SW480 (cell line): ENCODE measurements at places on chromosomes 2 and 18.
A peak's percentile ranks its signal among the peaks of the same experiment; 100 is the strongest.

- DNase-seq: no peak
These were observed 51.2 kb downstream of the SLC14A2 start for GRCh38 chr18:45666520-45666919.

GRCh38 chr2:54557601-54558187 is 101.6 kb downstream of the SPTBN1 start:
- DNase-seq: peak; percentile 94

DNA sequence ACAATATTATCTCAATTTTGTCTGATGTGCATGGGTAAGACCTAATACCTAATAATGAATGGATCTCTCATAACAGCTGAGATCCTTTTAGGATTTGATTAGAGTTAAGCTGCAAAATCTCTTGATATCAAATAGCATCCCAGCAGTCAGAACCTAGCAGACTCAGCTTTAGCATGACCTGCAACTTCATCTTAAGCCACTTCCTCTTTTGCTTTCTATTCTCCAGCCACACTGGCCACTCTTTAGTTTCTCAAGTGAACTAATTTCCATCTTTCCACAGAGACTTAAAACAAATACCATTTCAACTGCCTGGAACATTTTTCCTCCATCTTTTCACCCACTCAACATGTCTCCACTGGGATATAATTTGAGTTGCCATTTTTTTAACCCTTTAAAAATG is 1251.6 kb upstream of the ZEB2 start:
- no peak for DNase-seq

- DNase-seq: no peak
These were observed 21.0 kb downstream of the APOB start for GRCh38 chr2:21022792-21023367.

GRCh38 chr2:98586551-98587140 is 21.7 kb downstream of the COA5 start:
- no peak for DNase-seq

GRCh38 chr2:240628507-240628807 is 3.2 kb downstream of the GPR35 start:
- DNase-seq: no peak

DNA sequence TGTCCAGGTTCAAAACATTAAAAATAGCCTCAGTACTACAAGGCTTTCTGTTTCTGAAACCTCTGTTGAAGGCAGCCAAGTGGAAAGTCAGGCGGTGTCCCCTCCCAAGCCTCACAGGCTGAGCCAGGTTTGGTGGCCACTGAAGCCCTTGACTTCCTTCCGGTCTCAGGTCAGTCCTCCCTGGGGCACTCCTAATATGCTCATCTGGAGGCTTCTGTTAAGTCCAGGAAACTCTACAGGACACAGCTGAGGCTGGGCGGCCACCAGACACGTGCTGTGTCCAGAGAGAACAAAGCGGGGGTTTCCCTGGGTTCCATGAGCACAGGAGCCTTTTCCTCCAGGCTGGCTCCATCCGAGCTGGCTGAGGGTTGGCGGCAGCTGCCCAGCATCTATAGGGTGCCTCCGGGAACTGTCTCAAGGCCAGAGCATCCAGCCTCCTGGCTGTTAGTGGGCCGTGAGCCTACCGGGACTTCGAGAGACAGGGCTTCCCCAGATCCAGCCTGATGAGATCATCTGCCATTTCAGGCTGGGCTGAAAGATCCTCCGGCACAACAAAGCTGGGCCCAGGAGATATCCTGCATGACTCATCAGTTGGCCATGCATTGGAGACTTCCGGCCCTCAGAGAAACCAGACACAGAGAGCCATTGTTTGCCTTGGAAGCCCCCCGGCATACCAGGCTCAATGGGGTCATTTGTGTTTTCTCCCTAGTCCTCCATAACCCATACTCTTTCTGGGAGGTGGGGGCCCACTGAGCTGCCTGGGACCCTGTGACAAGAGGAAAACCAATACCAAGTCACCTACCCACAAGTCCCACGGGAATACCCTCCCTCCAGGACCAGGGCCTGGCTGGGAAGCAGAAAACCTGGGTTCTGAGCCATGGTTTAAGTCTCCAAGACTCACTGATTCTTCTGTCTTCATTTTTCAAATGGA is 71.7 kb downstream of the HS1BP3 start:
- DNase-seq: peak; percentile 99

DNA sequence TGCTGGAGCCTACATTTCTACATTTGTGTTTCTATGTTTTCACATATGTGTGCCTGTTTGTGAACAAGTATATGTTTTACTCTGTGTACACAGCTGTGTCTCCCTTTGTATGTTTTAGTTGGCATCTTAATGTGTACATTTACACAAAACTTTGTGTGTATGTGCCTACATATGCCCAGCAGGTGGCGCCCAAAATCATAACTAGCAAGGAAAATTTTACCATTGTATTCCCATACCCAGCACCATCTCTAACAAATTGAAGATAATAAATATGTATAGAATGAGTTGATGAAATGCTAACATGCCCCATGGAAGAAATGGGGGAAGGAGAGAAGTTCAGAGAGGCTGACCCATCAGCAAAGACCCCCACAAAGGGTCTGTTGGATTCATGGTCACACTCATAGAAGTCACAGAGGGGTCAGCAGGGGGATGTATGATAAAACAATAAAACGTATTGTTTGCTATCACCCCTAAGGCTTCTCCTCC is 48.1 kb downstream of the PKDCC start:
- DNase-seq: peak; percentile 78

GRCh38 chr18:49015886-49016647 is 65.3 kb upstream of the SMAD7 start:
- no peak for DNase-seq

- DNase-seq: no peak
These were observed 14.3 kb downstream of the CELF4 start for GRCh38 chr18:37551249-37551648.

GRCh38 chr18:34863702-34864101 is 153.6 kb downstream of the DTNA start:
- DNase-seq: no peak

DNA sequence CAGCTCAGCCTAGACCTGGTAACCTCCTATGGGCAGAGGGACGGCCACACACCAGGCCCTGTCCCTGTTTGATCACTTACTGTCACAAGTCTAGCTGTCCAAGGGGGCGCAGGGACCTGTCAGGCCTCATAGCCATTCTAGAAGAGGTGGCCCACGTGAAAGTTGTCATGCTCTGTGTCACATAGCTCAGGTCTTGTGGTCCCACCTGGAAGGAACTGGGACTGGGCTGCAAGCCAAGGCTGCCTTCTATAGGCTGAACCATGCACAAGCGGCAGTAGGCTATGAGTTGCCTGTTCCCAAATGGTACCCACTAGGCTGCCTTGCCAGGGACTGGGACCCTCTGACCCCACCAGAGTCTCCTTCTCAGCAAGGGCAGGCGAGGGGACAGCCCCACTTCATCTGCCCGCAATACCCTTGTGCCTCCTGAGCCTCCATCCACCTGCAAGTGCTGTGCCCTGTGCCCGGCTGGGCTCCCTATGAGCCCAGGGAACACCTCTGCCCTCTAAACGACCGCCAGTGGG is 177.5 kb downstream of the ANAPC1 start:
- DNase-seq: no peak

GRCh38 chr2:136359121-136359965 is 241.4 kb upstream of the CXCR4 start:
- no peak for DNase-seq

DNA sequence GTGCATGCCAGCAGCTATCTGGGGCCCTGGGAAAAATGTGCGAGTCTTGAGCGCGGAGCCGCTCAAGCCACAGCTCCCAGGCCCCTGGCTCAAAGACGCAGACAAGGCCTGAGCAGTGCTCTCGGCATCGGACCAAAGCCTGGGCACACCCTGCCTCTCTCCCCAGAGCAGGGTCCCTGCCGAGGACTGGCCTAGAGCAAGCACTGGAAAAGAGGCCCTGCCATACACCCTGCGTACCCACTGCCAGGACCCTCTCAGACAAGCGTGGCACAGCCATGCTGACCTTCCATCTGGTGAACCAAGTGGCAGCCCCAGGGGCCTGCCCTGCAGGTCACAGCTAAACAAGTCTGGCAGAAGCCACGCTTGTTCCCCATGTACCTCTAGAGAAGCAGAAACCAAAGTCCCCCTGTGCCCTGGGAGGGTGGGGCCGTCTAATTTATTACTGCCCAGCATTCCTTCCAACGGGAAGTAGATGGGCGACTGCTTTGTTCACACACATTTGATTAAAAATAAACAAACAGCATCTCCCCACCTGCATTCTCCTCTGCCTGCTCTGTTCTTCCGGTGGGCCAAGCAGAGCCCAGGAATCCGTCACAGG is 14.0 kb downstream of the STK25 start:
- no peak for DNase-seq

DNA sequence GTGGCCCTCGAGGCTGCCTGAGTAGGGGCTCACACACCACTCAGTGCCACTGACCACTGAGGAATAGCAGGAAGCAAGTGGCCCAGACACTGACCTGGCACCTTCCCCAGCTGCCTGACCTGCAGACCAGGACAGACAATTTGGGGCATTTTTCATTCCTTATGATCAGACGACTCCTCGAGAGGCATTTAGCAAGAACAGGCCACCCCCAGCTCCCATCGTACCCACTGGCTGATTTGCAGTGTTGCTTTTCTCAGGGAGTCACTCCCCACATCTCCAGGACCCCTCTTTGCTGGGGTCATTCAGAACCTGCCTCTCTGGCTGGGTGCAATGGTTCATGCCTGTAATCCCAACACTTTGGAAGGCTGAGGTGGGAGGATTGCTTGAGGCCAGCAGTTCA is 185.7 kb downstream of the HAUS1 start:
- DNase-seq: no peak

- DNase-seq: no peak
These were observed 1329.5 kb upstream of the ZEB2 start for GRCh38 chr2:145849466-145849865.

DNA sequence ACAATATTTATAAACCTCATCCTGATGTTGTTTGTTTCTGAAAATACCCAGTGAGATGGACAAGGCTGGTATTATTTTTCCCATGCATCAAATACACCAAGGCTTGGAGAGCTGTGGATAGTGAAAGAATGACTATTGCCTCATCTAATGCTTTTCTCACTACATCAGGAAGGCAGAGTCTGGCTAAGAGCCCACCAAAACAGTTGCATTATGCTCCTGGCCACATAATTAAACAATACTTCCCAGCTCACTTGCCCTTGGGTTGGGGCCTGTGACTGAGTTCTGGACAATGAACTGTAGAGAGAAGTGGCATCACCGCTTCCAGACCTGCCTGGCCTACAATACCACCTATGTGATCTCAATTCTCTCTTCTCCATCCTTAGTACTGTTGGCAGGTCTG is 46.4 kb upstream of the REEP1 start:
- DNase-seq: no peak

GRCh38 chr18:3626929-3627458 is 177.0 kb downstream of the TGIF1 start:
- DNase-seq: peak; percentile 64

GRCh38 chr2:20533993-20534622 is 87.2 kb downstream of the RHOB start:
- DNase-seq: no peak

- DNase-seq: no peak
These were observed 9.8 kb downstream of the RMDN2 start for GRCh38 chr2:37934591-37935513.

DNA sequence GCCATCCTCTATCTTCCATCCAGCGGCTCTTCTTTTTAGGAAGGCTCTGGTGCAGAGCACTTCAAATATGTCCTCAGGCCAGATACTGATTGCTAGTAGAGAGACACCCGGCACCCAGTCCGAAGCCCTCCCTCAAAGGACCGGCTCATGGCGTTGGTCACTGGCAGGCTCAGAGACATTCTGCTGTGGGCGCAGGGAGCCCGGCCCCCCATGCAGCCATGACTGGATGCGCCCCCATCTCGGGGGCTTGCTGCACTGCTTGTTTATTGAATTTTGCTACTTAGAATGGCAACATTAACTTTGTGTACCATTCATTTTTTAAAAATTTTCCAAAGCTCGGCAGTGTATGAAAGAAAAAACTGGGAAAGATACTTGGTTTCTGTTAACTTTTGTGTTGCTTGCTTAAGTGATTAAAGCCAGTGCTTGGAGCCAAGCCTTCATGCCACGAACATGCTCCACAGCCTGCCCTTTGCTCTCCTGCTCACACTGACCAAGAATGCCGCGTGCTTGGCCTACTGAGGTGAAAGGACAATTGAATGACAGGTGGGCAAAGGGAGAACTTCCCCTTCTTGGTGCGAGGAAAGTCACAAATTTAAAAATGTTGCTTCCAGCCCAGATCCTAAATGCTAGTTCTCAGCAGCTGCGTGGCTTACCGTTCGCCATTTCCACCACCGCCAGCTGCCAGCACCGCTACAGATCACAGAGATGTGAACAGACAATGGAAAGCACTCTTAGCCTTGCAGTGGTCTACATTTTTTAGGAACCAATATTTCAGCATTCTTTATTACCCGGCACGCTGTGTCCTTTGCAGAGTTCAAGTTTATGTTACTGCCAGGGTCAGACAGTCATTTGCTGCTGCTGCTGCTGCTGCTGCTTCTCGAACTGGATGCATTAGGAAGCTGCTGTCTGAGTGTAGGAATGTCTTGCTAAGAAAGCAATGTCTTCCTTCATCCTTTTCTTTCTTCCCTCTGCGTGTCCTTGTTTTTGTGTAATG is 76.7 kb downstream of the FAM210A start:
- DNase-seq: no peak
